Stimulated activated CD4-positive, alpha-beta T cell treated with anti-CD3 and anti-CD28 coated beads, Interleukin-4, amount 100 ng/mL, for 1 hour (primary cell): ENCODE measurements at places on chromosomes 13 and 19.

DNA sequence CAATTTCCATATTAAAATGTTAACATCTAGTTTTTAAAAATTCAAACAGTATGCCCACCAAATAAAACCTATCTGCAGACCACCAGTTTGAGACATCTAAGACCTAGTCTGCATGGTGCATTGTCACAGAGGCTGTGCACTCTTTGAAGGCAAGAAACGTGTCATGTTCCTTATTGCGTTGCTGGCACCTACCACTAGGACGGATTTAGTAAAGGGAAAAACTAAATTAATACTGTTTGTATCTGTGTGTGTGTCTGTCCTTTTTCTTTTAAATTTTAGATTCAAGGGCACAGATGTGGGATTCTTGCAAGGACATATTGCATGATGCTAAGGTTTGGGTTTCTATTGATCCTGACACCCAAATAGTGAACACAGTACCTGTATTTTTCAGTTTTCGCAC lies 481.4 kb downstream of the UQCRFS1 start:
- no peak for DNase-seq

DNA sequence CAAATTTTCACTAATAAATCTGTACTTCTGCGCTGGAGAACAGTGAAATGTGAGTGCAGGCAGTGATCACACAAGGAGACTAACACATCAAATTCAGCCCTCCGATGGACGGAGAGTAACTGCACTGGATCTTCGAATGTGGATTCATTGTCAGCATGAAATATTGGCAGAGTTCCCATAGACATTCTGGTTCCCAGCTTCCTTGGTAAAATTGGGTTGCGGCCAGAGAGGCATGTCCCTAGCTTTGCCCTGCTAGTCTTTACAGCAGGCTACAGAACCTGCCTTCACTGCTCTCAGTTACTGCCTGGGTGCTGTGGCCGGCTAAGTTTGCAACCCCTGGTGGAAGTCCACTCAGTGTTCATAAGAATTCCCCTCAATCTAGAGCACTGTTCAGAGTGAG lies 32.3 kb upstream of the UQCRFS1 start:
- DNase-seq: no peak

- no peak for DNase-seq
These were observed 62.1 kb downstream of the ZNF737 start for GRCh38 chr19:20503476-20503875.

DNA sequence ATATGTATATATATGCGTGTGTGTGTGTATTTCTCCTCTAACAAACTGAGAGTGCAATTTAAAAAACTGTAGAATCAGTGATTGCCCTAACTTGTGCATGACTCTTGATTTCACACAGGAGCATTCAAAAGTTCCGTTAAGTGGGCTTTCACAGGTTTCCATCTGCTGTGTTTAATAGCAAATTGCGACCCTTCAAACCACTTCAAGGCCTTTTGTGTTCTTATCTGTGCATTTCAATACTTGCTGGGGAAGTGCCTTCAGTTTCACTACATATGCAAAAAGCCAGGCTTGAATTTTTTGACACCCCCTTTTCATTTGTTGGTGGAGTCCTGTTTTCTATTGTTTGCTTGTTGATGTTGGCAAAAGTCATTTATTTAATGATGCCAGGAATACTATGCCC lies 158.0 kb downstream of the TM9SF2 start:
- no peak for DNase-seq

GRCh38 chr19:7988307-7988706 lies 17.1 kb downstream of the ELAVL1 start:
- no peak for DNase-seq

DNA sequence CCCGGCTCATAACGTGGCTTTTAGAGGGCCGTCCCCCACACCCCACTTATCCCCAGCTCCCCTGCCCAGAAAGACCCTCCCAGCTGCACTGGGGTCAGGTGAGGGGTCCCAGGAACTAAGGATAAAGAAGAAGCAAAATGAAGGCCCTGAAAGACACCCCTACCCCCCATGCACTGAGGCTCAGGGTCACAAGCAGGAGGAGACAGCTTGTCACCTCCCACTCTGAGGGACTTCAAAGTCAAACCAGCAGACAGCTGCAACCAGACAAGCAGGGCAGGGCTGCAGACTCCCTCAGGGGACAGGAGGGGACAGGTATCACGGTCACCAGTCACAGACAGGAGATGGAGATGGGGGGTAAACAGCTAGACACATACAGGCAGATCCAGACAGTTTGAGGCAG lies 6.1 kb upstream of the NANOS3 start:
- no peak for DNase-seq

- DNase-seq: no peak
These were observed 11.0 kb downstream of the SYDE1 start for GRCh38 chr19:15118248-15118647.

GRCh38 chr19:35845215-35846037 lies 6.9 kb downstream of the NPHS1 start:
- DNase-seq: no peak

GRCh38 chr19:49684983-49685553 lies 4.3 kb upstream of the ADM5 start:
- no peak for DNase-seq

- peak; percentile 87 for DNase-seq
These were observed 44.0 kb downstream of the ZNF823 start for GRCh38 chr19:11694533-11695439.

- DNase-seq: no peak
These were observed 47.0 kb upstream of the C13orf46 start for GRCh38 chr13:114020750-114021463.

GRCh38 chr13:92913840-92914239 lies 312.8 kb upstream of the GPC6 start:
- DNase-seq: no peak

DNA sequence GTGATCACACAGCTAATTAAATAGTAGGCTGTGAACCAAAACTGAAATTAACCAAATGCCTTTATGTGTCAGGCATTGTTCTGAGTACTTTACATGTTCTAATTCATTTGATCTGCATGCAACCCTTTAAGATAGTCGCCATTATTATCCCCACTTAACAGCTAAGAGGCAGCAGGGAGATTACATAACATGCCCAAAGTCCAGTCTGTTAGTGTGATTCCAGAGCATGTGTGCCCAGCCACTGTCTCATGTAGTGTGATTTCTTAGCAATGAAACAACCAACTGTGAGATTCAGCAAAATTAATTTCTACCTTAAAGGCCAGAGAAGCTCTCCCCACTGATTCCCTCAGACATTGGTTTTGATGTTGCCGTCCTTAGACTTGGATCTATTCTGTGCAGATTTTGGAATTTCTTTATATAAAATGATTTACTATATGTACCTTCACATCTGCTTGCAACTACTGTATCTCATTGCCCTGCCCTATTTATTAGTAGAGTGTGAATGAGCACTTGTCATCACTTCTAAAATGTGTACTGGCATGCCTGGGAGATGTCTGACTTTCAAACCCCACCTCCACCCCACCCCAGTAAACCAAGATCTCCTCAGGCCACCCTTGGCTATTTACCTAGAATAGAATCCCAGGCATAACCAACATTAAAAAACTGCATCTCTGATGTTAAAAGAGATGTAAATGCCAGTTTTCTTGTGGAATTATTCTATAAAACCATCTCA lies 41.2 kb downstream of the POLR1D start:
- no peak for DNase-seq

GRCh38 chr13:98300956-98301641 lies 124.0 kb upstream of the RNF113B start:
- no peak for DNase-seq

DNA sequence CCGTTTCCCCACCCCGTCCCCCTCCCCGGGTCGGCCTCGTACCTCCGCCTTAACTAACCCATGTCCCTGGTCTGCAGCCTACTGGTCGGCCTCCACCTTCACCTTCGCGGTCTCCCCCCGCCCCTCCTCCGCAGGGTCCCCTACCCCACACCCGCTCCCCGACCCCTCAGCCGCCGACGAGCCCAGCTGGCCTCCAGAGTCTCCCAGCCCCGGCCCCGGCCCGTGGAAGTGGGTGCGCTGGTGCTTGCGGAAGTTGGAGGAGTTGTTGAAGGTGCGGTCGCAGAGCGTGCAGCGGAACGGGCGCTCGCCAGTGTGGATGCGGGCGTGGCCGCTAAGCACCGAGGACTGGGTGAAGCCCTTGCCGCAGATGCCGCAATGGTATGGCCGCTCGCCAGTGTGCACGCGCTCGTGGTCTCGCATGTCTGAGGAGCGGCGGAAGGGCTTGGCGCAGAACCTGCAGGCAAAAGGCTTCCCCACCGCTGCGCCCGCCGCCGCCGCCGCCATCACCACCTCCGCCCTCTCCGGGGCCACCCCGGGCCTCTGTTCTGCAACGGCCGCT lies 2.6 kb downstream of the ZNF784 start:
- no peak for DNase-seq

DNA sequence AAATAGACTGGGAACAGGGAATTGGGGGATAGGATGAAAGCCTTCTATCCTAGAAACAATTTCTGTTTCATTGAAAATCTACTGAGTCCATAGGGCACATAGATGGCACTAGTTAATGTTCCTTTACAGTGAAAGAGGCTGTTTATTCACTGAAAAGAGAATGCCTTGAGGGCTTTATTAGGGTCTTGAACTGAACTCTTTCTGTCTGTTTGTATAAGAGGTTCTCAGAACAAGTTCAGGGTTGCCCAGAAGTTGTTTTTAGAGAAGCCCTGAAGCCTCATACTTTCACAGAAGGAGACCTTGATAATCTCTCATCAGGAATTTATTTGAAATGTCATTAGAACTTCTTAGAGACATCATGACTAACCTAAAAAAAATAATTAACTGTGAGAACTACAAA lies 43.9 kb downstream of the ENOX1 start:
- DNase-seq: no peak

DNA sequence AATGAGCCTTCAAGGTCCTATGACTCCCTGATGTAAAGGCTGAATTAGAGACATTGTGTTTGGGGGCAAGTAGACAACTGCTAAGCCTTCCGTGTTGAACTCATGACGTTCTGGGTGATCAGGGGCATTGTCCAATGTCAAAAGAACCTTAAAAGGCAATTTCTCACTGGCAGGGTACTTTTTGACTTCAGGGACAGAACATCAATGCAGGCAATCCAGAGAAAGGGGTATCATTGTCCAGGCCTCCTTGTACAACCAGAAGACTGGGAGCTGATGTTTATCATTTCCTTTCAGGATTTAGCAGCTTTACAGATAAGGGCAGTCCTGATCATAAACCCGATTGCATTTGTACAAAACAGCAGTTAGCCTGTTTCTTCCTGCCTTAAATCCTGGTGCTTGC lies 25.0 kb upstream of the SMAD9 start:
- DNase-seq: no peak
